Amniotic epithelial cell (primary cell): ENCODE measurements at places on chromosomes 1 and 21.

- peak; percentile 100 for DNase-seq
Observed at GRCh38 chr21:41630249-41630648, 122.3 kb upstream of the TMPRSS2 start.

DNA sequence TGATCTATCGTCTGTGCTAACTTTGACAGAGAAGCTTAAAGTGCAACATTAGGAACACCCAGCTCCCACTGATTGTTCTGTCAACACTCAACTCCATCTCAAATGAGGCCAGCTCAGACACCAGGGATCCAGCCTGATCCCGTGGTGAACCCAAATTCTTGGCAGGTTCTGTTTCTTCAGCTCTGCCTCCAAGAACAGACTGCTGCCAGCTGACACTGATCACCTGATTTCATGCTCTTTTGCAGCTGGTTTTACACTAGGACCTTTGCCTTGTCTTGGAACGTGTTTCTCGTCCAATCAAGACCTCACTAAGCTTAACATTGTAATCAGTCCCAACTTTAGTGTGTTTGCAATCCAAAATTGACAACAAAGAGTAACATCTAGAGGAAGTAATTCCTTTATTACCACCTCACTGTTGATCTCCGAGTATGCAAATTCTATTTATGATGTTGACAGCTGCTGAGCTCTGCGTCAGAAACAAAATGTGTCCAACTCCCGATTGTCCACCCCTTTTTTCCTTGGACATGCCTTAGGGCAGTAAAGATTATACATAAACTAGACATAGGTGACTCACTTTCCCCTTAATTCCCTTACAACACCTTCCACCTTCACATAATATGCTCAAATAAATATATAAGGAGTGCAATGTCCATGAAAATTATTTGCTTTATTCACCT is 1.6 kb upstream of the HYI start:
- DNase-seq: no peak

GRCh38 chr21:45997205-45997494 is 15.6 kb downstream of the COL6A1 start:
- DNase-seq: no peak

DNA sequence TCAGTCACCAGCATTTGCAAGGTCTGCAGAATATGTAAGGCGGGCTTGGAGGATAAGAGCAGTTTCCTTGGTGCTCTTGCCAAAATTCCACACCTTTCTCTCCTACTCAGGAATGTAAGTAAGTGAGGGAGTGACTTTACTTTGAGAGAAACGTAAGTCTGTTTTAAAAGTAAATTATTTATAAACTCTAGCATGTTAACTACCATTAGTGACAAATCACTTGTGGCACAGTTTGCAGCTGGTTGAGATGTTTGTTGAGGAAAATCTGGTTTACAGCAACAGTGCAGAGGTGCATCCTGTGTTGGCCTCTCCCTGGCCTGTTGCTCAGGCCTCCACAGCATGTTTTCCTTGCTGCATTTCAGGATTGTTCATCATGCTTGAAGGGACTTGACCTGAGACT is 8.5 kb downstream of the CGN start:
- DNase-seq: no peak

- no peak for DNase-seq
Observed at GRCh38 chr1:53652441-53653199, 86.3 kb downstream of the GLIS1 start.

DNA sequence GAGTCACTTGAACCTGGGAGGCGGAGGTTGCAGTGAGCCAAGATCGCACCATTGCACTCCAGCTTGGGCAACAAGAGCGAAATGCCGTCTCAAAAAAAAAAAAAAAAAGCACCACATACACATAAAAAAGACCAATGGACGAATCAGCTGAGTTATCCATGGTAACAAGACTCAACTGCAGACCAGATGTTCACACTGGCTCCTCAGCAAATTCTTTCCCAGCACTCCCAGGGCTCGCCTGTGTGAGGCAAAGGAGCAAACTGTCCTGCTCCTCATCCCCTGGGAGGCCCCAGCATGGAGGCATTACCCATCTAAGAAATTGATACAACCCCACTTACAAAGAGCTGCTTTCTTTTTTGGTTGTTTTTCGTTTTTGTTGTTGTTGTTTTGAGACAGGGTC is 3.1 kb downstream of the TMEM234 start:
- DNase-seq: peak; percentile 36

DNA sequence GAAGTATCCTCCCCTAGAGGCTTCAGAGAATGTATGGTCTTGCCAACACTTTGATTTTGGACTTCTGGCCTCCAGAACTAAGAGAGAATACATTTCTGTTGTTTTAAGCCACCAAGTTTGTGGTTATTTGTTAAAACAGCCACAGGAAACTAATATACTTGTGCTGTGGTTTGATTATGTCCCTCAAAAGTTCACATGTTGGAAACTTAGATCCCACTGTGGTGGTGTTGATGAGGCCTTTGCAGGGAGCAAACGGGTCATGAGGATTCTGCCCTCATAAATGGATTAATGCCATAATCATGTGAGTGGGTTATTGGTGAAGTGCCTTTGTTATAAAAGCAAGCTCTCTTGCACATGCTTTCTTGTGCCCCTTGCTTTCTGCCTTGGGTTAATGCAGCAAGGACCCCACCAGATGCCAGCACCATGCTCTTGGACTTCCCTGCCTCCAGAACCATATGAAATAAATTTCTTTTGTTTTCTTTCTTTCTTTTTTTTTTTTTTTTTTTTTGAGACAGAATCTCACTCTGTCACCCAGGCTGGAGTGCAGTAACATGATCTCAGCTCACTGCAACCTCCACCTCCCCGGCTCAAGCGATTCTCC is 157.3 kb downstream of the CLIC6 start:
- DNase-seq: no peak

DNA sequence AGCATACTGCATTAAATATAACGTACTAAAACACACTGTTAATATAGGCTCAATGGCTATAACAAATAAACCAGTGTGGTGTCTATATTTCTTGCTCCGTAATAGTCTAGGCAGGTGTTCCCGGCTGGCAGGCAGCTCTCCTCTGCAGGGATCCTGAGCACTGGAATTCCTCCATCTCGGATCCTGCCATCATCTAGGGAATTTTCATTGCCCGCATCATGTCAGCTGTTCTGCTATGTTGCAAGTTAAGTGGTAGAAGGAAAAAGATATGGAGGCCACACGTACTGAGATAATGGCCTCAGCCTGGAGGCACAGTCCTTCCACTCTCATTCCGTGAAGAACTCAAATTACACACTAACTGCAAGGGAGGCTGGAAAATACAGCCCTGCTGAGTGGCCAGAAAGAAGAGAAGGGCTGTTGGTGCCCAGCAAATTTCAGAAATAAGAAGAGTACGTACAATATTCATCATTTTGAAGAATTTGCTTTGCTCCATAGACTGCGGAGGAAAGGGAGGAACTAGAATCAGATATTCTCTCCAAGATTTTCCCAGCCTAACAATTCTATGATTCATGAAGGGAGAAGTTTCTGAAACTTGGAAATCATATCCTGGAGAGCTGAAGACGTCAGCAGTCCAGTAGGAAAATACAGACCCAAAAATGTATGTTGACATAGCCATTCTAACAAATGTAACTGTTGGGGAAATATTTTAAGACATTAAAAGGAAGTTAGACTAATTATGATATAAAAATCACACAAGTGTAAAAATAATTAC is 263.3 kb downstream of the MRPL39 start:
- DNase-seq: no peak

DNA sequence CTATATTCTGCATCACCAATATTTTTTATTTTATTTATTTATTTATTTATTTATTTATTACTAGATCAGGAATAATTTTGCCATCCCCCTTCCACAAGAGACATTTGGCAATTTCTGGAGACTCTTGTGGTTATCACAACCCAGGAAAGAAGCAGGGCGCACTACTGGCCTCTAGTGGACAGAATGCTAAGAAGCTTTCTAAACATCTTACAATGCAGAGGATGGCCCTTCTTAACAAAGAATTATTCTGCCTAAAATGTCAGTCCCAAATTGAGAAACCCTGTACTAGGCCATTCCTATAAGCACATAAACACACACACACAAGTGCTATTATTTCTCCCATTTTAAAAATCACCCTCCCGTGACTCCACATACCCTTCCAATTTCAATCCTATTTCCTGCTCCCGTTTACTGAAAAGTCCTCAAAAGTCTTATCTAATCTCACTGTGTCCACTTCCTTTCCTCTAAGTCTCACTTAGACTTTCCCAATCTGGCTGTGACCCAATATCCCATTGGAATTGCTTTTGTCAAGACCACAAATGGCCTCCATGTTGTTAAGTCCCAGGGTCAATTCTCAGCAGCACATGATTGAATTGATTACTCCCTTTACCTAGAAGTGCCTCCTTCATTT is 43.7 kb upstream of the RNF11 start:
- DNase-seq: peak; percentile 76

DNA sequence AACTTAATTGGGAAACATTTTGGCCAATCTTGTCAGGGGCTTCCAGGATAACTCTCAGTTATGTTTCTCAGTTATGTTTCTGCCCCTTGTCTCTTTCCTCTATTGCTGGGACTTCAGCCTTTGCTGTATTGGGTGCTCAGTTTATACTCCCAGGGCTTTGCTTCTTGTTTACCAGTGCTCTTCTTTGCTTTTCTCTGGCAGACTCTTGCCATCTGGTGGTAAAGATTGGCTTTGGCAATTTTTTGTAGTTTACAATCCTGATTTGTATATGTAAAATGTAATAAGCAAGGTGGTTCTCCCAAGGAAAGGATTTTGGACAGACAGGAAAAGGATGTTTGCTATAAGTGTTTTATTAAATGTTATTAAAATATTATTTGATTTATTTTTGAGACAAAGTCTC is 37.9 kb downstream of the FABP3 start:
- DNase-seq: peak; percentile 49

- no peak for DNase-seq
Observed at GRCh38 chr1:171484760-171485374, 463 bp upstream of the PRRC2C start.

GRCh38 chr1:172970186-172970585 is 80.6 kb downstream of the TNFSF18 start:
- no peak for DNase-seq

GRCh38 chr1:244353551-244354091 is 98.1 kb downstream of the ADSS2 start:
- DNase-seq: peak; percentile 90

GRCh38 chr1:228212966-228213844 is 5.4 kb downstream of the OBSCN start:
- DNase-seq: peak; percentile 73

DNA sequence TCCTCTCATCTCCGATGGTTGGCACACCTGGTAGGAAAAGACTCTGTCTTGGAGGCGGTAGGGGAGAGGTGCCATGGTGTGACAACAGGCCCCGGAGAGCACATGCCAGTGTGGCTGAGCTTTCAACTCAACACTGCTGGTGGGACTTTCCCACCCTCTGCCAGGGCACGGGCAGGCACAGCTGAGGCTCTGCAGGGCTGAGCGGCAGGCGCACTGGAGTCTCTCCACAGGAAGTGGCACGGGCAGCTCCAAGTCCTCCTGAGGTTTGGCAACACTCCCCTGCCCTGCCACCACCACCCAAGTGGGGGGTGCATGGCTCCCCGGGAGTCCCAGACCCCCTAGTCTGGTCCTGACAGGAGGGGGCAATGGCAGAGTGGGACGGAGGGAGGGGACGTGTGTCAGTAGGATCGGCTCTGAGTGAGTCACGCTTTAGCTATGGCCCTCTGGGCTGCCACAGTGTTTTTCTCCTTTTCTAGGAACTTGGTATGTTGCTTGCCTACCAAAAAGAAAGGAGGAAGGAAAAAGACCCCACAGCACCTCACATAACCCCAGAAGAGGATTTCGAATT is 27.3 kb upstream of the EVA1B start:
- DNase-seq: peak; percentile 74

DNA sequence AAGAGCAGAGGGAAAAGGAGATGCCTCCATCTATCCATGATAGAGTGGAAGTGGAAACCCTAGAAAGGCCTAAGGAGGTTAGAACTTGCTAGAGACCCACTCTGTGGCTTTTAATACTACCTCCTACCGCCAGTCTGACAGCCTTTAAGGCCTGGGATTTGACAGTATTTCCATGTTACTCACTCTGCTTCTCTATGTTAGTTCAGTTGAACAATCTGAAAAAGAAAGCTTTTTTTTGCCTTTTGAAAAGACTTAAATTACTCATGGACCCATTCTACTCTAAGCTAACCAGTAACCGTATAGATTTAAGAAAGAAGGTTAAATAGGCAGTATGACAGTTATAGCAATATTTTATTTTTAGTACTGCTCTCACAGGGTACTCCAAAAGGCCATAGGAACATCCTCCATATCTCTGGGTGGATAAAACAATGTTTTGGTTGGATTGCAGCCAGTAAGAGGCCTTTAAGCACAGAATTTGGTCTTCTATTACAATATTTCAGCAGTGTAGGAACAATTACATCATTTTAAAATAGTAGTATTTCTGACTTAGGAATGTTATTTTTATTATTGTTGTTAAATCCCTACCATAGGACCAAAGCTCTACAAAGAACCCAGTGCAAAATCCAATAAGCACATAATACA is 15.9 kb upstream of the GPR25 start:
- DNase-seq: peak; percentile 27

- no peak for DNase-seq
Observed at GRCh38 chr1:59238993-59239392, 57.9 kb upstream of the FGGY start.

DNA sequence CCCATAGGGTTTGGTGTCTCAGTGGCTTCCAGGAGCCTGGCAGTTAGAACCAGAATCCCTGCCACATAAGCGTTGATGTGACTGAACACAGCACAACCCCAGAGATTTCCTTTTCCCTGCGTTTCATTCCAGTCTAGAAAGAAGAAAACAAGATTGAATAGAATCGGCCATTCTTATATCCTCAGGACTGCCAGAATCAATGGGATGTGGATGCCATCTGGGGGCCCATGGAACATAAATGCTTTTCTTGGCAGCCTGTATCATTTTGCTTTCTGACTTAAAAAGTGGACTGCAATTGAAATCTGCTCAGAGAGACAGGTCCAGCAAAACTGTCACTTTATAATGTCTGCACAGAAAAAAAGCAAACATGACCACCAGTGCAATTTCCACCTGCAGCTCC is 80.3 kb downstream of the DISC1 start:
- no peak for DNase-seq

GRCh38 chr1:50989694-50990093 is 19.6 kb downstream of the CDKN2C start:
- no peak for DNase-seq

- peak; percentile 75 for DNase-seq
Observed at GRCh38 chr1:234605983-234606783, 3.8 kb downstream of the IRF2BP2 start.

DNA sequence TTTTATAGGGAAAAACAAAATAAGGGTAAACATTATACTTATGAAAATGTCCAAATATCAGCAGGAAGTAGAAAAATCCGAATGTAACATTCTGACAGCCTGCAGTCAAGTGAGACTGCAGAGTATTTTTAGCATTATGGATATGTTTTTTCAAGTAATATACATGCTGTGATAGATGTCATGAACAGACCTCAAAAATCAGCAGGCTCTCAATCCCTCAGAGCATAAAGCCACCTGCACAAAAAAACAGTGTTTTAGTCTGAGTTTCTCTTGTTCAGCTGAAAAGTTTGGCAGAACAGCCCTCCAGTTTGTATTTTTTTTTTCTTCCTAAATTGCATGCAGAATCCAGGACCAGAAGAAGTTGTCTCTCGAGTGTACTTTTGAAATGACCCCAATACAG is 219.1 kb upstream of the FMN2 start:
- no peak for DNase-seq
